ENCODE measurements at places on chromosomes 4 and X.

DNA sequence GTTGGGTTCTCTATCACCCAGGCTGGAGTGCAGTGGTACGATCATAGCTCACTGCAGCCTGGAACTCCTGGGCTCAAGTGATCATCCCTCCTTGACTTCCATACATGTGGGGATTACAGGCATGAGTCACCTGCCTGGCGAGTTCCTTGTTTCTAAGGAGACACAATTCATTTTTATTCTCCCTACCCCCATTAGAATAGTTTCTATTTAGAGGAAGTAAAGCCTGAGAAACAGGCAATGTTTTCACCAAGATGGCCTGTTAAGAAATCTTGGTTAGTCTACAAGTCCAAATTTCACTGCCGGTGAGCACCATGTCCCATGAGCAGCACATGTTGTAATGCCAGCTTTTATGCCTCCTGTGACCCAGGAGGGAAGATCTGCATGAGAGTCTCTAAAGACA is 5.7 kb downstream of the CYBB start:
- DNase-seq, result peak; percentile 8

GRCh38 chr4:109816082-109816442 is 500 bp downstream of the GAR1 start:
- DNase-seq, result no peak

DNA sequence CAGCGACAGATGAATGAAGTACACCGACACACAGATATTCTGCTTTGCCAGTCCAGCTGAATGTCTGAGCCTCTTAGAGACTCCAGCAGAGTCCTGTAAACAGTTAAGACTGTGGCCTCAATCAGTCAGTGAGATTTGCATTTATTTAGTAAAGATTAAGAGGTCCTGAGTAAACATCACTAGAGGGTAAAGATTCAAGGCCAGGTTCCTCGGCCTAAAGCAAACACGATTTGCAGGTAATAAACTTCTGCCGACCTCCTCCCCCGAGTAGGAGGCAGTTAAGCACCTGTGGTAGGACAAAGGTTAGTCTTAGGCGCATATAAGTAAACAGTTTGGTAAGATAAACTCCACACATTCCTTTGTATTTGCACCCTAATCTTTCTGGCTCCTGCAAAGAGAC is 99.6 kb downstream of the CFAP47 start:
- DNase-seq, result no peak

DNA sequence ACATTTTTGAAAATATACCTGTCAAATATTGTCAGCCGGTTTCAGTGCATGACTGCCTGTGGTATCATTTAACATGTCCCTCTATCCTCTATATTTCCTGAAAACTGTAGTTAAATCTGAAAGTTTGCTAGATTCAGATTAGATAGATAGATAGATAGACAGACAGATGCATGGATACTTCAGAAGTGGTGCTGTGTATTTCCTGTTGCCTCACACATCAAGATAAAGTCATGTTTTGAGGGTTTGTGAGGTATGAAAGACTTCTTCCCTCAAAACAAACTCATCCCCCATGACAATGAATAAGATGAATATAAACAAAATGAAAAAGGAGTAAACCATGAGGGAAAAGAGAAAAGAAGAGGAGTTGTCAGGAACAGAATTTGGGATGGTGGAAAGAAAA is 6.0 kb upstream of the BST1 start:
- no peak for DNase-seq

- peak; percentile 72 for DNase-seq
Measured at GRCh38 chrX:20623448-20623847, 356.7 kb upstream of the RPS6KA3 start.

- no peak for DNase-seq
Measured at GRCh38 chr4:184850018-184850417, 24.2 kb upstream of the ACSL1 start.

DNA sequence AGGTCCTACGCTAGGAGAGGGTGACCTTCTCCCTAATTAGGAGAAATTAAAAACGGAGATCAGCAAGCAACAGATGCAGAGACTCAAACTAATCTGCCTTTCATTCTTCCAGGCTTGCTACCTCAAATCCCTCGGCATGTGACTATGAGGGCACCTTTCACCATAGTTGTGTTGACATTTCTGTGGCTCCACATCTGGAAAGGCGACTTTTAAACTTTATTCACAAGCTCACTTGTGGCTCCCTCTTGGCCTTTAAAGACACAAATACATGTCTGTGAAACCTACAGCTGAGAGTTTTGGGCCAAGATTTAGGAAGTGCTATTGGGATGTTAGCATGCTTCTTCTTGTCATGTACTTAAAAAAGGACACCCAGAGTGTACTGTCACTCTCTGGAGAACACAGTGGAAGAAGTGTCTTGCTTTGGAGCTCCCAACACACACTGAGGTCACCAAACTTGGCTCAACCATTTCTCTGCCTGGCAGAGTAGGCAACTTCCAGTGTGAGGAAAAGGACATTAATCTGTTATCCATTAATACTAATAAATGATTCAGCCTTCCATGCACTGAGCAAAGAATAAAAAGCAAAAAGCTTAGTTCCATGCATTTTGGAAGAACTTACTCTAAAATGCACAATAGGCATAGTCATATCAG is 60.1 kb downstream of the LDB2 start:
- no peak for DNase-seq

- DNase-seq, result no peak
Measured at GRCh38 chr4:174835536-174835935, 6.5 kb upstream of the GLRA3 start.

GRCh38 chr4:53840643-53841042 is 223.8 kb downstream of the CHIC2 start:
- DNase-seq, result no peak

DNA sequence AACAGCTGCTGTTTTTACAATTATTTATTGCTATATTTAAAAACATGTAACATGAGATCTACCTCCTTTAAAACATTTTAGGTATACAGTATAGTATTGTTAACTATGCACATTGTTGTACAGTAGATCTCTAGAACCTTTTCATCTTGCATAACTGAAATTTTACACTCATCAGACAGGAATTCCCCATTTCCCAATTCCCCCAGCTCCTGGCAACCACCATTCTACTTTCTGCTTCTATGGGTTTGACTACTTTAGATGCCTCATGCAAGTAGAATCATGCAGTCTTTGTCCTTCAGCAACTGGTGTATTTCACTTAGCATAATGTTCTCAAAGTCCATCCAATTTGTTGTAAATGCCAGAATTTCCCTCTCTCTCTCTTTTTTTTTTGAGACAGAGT is 9.7 kb upstream of the LSM6 start:
- peak; percentile 62 for DNase-seq

DNA sequence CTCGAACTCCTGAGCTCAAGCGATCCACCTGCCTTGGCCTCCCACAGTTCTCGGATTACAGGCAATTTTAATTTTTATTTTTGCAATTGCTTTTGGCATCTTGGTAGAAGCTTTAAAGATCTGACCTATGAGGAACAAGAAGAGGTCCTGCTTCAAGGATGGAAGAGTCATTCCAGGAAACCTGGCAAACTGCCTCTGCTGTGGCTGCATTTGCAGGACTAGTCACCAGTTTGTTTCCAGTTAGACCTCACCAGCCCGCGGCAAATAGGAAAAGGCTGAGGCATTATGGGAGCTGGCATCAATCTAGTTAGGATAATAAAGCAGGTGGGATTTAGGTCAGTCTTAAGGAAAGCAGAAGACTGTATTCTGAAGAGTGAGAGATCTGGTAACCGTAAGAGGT is 51.9 kb upstream of the LAS1L start:
- DNase-seq, result peak; percentile 10

- peak; percentile 98 for DNase-seq
Measured at GRCh38 chr4:125314676-125315575, at the start of gene FAT4. FAT4 (plus strand) TSS chr4:125314955; CDS start chr4:125316412, 1,457 bp downstream.

- DNase-seq, result no peak
Measured at GRCh38 chr4:66629927-66630326, 915.4 kb downstream of the CENPC start.

- DNase-seq, result peak; percentile 87
Measured at GRCh38 chr4:87895964-87896621, 63.3 kb downstream of the MEPE start.

DNA sequence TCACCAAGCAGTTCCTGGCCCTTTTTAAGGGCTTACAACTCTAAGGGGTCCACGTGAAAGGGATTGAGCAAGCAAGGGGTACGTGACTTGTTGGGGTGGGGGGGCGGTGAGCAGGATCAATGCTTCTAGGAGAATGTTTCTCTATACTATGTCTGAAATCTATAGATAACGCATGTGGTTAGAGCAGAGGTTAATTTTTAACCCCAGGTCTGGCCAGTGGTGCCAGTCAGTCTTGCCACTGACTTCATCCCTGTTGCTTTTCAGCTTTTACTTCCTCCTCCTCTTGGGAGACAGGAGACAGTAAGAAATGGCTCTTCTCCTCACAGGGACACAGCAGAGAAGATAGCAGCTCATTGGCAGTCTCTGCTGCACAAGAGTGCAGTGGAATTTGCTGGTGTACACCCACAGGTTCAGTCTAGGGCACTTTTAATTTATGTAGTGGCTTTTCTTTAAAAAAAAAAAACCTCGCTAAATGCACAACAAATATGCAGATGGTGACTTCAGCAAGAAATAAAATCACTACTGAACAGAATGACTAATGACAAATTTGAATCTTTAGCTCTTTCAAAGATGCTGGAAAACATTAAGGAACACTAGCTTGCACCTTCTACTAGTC is 190.5 kb downstream of the CCNG2 start:
- DNase-seq, result no peak

DNA sequence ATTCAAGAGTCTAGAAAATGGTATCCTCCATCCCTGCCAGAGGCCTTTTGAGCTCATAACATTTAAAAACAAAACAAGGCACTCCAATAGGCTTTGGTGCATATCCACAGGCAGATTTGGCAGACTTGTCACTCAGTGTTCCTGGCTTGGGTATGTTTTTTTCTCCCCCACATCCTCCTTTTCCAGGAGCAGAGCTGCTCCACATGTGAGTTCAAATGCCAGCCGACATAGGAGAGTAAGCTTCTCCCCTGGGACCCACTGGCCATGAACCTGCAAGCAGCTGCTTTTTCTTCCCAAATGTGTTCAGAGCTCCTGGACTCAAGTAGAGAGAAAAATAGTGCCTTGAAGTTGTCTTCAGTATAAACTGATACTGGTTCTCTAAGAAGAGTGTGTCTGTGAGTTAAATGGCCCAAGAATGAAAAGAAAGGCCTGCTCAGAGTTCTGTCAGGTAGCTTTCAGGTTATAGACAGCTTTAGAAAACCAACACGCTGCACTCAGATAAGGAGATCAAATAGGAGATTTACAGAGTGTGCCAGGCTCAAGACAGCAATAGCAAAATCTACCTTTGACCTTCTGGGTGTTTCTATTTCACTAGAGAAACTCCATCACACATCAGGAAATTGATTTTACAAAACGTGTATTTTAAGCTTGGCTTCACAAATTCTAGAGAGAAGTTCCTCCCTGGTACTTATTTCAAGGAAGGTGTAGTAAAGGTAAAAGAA is 162.5 kb upstream of the GALNT7 start:
- DNase-seq, result no peak

DNA sequence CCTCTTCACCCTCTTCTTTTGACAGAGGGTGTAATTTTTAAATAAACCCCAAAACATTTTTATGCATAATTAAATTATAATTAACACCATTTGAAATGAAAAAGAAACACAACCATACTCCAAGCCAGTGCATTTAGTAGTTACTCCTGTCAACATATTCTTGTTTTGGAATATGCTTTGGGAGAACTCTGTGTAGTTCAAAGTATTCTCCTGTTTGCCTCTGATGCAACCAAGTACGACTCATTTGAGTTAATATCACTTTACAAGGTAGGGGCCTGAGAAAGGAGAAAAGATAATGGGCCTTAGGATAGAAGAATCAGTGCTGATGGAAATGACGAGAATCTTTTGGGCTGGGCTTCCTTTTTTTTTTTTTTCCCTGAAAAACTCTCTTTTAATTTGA is 2.7 kb downstream of the PTPN13 start:
- DNase-seq, result peak; percentile 28

GRCh38 chr4:146638786-146639505 is at the start of gene POU4F2:
POU4F2 (plus strand) TSS chr4:146638893; CDS start chr4:146639141, 248 bp downstream.
- peak; percentile 24 for DNase-seq

GRCh38 chrX:8849945-8850344 is 48.8 kb upstream of the FAM9A start:
- no peak for DNase-seq

GRCh38 chr4:57055886-57056285 is 54.3 kb downstream of the IGFBP7 start:
- no peak for DNase-seq

- DNase-seq, result no peak
Measured at GRCh38 chrX:94058728-94059382, 384.8 kb downstream of the FAM133A start.

DNA sequence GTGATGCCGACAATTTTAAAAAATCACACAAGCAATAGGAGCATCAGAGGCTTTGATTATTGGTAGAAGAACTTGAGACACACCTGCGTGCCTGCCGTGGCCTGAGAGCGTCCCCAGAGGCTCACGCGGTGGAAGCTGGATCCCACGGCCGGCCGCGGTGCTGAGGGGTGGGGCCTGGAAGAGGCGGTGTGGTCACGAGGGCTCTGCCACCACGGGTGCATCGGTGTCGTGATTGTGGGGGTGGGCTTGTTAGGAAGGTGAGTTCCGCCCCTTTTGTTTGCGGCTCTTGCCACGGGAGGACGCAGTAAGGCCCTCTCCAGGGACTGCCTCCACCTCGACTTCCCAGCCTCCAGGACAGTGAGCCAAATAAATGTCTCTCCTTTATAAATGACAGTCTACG is 77.2 kb upstream of the ADRA2C start:
- no peak for DNase-seq

DNA sequence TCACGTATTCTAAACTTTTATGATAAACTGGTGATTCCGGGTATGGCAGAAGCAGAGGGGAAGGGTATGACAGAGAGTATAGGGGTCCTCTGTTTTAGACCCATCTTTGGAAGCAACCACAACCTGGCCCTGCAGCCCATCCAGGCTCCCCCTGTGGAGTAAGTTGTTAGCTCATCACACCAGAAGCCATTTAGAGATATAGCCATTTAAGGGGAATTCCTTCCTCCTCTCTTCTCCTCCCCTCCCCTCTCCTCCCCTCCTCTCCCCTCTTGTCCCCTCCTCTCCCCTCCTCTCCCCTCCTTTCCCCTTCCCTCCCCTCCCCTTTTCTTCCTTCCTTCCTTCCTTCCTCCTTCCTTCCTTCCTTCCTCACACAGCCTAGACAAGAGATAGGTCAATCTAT is 197.3 kb upstream of the LDB2 start:
- DNase-seq, result no peak

GRCh38 chr4:133801883-133802282 is 399.7 kb downstream of the PABPC4L start:
- DNase-seq, result no peak

DNA sequence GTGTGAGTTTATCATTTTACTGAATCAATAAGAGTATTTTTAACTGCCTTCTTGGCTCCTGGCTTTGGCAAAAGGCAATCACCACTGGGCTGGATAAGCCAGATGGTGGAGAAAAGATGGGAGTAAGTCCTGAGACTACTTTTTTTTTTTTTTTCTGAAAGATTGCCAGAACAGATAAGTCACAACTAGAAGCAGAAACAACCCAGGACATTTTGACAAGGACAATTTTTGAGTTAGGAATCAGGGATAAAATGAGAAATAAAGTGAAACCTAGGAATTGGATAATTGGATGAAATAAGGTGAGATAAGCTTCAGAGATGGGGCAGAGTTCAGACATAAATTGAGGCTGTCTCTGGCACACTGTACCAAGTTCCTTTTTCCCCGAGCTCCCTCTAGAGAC is 471.0 kb downstream of the KLHL13 start:
- DNase-seq, result no peak

Measured in fibroblast of skin of back (primary cell).